Activated CD8-positive, alpha-beta memory T cell treated with anti-CD3 and anti-CD28 coated beads for 1 hour (primary cell): ENCODE measurements at places on chromosomes 3 and 15.

GRCh38 chr15:55530861-55531313 lies 22.9 kb upstream of the DNAAF4 start:
- no peak for DNase-seq

GRCh38 chr3:43892526-43892925 lies 201.8 kb downstream of the ABHD5 start:
- no peak for DNase-seq

DNA sequence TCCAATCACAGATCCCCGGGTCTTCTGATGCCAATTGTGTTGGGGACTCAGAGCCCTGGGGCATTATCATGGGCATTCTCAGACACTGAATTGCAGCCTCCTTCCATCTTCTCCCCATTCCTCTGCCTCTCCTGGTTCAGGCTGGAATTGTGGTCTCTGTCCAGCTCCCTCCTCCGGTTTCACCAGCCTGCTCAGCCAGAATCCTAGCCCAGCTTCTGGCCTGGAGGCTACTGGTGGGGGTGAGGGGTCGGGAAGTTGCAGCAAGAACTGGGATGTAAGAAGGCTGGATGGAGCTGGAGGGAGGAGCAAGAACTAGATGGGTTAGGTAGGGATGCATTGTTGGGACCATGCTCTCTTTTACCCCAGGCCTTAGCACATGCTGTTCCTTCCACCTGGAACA lies 53.5 kb downstream of the TLE3 start:
- DNase-seq, result no peak

GRCh38 chr15:78092261-78093041 lies at the start of gene SH2D7:
SH2D7 (plus strand) TSS chr15:78092561; CDS start chr15:78092585, 24 bp downstream.
- no peak for DNase-seq

- DNase-seq, result no peak
These were observed 395.4 kb upstream of the ADAMTS9 start for GRCh38 chr3:65083240-65083639.

- DNase-seq, result no peak
These were observed 3.3 kb upstream of the NR2F2 start for GRCh38 chr15:96327155-96327741.

GRCh38 chr15:78420766-78421165 lies 17.2 kb upstream of the IREB2 start:
- DNase-seq, result no peak

DNA sequence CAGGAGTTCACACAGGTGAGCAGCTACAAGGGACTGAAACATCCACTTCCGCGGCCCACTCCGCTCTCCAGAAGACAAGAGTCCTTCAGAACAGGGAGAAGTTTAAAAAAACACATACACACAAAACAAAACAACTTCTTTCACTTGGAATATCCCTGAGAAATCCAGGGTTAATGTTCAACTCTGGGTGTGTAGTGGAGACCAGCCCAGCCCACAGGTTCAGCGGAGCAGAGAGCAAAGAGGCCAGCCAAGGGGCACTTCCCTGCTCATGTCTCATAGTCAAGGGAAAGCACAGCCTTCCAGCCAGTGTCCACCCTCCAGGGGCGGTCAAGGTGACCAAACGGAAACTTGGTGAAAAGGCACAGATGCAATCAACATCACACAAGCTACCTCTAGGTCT lies 41.6 kb downstream of the WNT5A start:
- DNase-seq, result no peak

DNA sequence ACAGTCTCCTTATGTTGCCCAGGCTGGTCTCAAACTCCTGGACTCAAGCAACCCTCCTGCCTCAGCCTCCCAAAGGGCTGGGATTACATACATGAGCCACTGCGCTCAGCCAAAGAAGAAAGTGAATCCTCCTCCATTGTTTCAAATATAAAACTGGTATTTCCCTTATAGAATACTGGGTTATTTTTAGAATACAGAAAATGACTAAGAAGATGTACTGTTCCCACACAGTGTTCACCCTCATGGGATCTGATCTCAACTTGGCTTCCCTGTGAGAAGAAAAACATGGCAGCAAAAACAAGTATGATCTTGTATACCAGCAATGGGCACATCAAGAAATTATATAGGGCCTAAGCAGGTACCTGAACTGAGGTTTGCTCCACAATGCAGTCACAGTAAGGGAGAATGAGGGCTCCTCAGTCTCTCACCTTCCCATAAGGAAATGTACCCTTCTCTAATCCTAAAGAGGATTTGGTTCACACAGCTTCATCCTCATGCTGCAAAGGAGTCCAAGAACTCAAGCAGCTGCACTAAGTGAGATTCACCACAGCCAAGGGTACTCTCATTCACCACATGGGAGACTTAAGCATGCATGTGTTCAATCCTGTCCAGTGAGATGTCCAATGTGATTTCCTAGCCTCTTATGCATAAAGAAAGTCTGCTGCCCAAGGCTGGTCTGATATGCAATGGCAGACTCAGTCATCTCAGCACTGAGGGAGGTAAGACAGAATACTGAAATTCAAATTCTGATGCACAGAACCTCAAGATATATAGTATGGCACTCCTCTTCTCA lies 25.8 kb downstream of the USP4 start:
- DNase-seq, result no peak

DNA sequence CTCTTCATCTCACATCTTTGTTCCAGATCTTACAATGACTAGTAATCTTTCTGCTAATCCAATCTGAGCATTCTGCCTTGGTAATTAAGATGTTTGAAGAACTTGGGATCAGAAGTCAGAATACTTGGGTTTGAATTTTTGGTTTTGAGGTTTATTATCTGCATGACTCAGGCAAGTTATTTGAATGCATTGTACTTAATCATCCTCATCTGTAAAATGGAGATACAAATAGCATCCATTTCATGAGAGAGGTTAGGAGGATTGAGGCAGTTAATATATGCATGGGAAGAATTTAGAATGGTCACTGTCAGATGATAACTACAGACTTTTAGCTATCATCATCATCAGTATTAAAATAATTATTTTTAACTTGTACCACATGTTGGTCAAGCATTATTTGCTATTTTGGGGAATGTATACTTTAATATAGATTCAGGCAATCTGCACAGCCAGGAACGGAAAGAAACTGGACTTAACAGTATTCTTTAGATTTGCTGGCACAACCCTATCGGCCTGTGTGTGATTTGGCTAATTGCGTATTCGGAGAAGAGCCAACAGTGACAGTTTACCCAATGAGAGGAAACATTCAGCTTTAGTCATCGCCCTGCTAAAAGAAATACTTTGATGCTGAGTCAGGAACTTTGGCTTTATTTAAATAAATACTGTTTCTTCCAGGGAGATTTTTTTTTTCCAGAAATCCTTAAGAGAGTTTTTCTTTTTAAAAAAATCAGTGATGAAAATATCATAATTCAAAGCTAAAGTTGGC lies 600.0 kb downstream of the ROBO1 start:
- no peak for DNase-seq

DNA sequence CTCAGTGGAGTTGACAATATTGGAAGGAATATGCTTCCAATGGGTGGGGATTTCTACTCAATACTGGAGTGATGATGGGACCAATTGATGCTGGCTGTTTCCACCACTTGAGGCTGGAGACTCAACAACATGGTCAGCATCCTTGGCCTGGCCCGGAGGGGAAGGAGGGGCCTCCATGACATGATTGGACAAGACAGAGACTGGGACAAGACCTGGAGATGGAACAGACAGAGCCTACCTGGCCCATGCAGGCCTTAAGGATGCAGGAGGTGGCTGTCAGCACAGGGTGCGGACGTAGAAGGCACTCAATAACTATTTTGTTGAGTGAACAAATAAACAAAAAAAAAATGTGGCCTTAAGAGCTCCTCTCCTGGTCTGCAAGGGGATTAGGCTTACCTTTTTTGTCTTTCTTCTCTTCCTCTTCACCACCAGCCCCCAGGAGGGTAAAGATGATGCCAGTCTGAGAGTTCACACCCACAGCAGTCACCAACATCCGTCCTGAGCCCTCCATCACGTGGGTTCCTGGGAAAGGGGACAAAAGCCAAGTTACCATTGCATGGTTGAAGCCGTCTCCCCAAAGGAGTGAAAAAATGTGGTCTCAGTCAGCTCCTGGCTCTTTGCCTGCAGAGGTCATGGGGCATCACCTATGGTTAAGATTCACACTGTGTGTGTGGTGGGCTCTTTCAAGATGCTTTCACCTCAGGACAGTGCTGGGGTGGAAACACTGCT lies 67.1 kb upstream of the SEC13 start:
- no peak for DNase-seq

GRCh38 chr15:62365795-62366442 lies 200.8 kb upstream of the C2CD4B start:
- DNase-seq, result no peak

- no peak for DNase-seq
These were observed 4.1 kb downstream of the RCN2 start for GRCh38 chr15:76935620-76936019.

GRCh38 chr3:123365450-123366143 lies 83.3 kb downstream of the ADCY5 start:
- no peak for DNase-seq

DNA sequence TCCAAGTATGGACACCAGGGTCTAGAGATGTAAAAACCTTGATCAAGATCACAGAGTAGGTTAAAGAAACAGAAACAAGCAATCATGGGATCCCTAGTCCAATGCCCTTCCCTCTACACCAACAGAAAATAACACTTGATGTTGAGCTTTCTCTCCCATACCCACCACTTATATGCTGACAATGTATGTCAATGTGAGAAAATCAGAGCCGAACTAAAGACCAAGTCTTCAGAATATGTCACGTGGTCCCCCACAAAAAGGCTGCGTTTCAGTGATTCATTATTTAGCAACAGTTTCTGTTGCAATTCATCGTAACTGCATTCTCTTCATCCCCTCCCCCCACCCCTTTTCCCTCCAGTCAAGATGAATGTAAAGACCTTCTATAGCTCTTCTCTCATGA lies 278.9 kb upstream of the STT3B start:
- DNase-seq, result no peak

GRCh38 chr3:129612534-129613366 lies 6.3 kb upstream of the PLXND1 start:
- no peak for DNase-seq

GRCh38 chr15:85770096-85771041 lies 24.4 kb downstream of the KLHL25 start:
- DNase-seq, result no peak

DNA sequence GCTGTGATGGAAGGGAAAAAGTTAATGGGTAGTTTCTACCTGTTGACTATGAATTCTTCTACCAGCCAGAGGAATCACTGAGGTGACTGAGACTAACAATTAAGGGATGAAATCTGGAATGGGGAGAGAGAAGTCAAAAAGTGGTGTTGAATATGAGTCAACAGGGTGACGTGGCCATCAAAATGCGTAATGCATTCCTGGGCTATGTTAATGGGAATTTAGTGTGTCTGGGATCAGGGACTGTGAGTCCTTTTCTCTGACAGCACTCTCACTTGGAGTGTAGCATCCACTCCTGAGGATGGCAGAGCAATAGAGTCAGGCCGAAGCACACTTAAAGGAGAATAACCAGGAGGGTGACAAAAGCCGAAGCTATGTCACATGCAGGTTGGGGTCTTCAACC lies 60.4 kb downstream of the MESD start:
- no peak for DNase-seq

- no peak for DNase-seq
These were observed 550 bp downstream of the CCDC9B start for GRCh38 chr15:40340038-40340739.

- DNase-seq, result no peak
These were observed 19.0 kb downstream of the APBA2 start for GRCh38 chr15:28904541-28905315.

DNA sequence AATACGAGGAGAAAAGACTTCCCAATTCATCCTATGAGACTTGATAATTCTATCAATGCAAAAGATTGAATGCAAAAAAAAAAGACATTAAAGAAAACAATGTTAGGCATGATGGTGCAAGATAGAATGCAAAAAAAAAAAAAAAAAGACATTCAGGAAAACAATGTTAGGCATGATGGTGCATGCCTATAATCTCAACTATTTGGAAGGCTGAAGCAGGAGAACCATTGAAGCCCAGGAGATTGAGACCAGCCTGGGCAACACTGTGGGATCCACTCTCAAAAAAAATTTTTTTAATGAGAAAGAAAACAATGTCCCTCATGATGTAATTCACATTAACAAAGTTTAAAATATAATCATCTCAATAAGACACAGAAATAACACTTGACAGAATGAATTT lies 75.9 kb downstream of the MYO9A start:
- DNase-seq, result no peak

GRCh38 chr15:100711516-100712021 lies 109.2 kb downstream of the ASB7 start:
- DNase-seq, result no peak

GRCh38 chr15:57545995-57546394 lies 45.7 kb upstream of the MYZAP start:
- no peak for DNase-seq

DNA sequence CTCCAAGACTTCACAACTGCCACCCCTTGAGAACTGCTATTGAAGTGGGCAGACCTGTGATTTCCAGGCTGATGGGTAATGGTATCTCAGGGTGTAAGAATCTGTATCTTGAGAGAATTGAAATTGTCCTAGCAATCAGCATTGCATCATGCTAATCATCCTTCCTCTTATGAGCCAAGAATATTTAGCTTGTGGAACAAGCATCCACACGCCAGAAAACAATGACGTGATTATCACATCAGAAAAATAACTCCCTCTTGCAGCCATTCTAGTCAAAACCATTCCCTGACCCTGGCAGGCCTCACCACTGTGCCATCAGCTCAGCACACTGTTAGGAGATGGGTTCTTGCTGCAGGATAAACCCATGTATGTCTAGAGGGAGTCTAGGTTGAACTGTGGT lies 6.7 kb downstream of the BCL2L10 start:
- no peak for DNase-seq

- DNase-seq, result no peak
These were observed 39.5 kb downstream of the MECOM start for GRCh38 chr3:169623971-169624370.

GRCh38 chr3:178669022-178669601 lies 132.9 kb downstream of the KCNMB2 start:
- DNase-seq, result no peak

DNA sequence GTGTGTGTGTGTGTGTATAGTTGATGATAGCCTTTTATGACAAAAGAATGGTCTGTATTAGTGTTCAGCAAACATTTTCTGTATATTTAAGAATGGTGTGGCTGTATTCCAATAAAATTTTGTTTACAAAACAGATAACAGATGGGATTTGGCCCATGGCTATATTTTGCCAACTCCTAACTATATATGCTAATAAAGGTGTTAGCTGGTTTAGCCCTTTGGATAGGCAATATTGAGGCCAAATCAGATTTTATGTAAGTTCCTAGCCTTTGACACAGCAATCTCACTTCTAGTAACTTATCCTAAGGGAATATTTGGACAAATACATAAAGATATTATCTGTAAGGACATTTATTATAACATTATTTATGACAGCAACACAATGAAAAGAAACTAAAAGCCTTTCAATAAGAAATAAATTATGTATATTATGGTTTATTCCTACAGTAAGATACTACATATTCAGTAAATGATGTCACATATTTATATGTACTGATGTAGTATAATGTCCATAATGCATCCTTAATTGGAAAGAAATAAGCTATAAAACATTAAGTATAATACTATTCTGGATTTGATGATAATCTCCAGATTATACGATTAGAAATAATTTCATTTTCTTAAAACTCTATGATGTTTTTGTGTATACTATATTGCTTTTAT lies 264.0 kb downstream of the RBMS3 start:
- DNase-seq, result no peak

- no peak for DNase-seq
These were observed 59.2 kb downstream of the IL12A start for GRCh38 chr3:160047876-160048275.

- no peak for DNase-seq
These were observed 36.3 kb upstream of the MYH15 start for GRCh38 chr3:108546692-108547091.

GRCh38 chr3:45923755-45924154 lies 19.5 kb upstream of the CXCR6 start:
- DNase-seq, result no peak

- no peak for DNase-seq
These were observed 171.1 kb upstream of the PROK2 start for GRCh38 chr3:71956069-71956340.
